Skeletal muscle cell (primary cell): ENCODE measurements at places on chromosomes 5 and 9.

- peak; percentile 50 for DNase-seq
Observed at GRCh38 chr5:150214289-150214688, 24.4 kb downstream of the SLC6A7 start.

GRCh38 chr9:36433386-36433785 lies 33.3 kb upstream of the RNF38 start:
- DNase-seq, result no peak

- DNase-seq, result no peak
Observed at GRCh38 chr9:16275795-16276624, 594.5 kb downstream of the BNC2 start.

DNA sequence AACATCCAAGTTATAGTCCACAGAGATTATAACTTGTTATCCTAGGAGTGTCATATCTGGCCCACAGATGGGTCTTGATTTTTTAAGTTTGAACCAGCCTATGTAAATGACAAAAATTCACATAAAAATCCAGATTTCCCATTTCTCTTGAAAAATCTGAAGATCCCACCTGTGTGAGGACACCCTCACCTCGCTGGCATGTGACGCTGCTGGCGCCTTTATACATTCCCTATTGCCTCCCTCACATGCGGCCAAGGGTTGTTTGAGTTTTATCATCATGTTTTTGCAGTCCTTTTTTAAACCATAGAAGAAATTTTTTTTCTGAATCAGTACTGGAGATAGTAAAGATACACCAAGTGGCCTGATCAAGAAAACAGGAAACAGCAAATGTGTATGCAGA lies 25.9 kb upstream of the PPP1R2B start:
- DNase-seq, result no peak

- no peak for DNase-seq
Observed at GRCh38 chr9:109224751-109225150, 57.7 kb upstream of the FRRS1L start.

- DNase-seq, result no peak
Observed at GRCh38 chr5:157976429-157976828, 117.5 kb upstream of the CLINT1 start.

DNA sequence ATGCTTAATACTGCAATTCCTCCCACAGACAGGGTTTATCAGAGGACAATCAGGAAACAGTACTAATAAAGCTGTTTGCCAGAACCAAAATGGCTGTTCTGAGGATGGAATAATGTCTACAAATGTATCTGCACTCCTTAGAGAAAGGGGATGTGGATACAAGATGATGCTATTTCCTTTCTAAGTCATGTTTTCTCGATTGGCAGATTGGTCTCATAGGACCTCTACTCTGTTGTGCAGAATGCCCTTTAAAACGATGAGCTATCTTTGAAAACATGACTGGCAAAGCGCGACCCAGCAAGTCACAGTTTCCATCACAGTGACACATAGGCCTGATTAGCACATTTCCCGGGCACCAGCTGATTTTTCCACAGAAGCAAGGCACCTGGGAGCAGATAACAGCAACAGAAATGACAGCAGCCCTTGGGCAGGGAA lies 54.0 kb downstream of the AOPEP start:
- no peak for DNase-seq

DNA sequence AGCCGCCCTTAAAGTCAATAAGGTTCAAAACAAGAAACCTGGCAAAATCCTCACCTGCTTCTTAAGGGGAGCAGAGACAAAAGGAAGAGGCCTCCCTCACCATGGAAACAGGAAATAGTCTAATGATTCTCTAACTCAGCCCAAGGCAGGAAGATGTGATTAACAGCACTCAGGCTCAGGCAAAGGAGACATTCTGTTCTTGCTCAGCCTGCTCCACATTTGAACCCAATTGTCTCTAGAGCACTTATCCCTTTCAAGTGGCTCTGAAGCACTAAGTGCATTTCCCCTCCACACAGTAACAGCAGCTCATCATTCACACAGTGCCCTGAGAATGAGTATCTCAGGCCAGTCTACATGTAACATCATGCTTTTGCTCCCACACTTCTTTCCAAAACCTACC lies 72.3 kb downstream of the NIPSNAP3B start:
- peak; percentile 24 for DNase-seq

GRCh38 chr5:149207831-149208230 lies 63.8 kb upstream of the AFAP1L1 start:
- no peak for DNase-seq

- DNase-seq, result no peak
Observed at GRCh38 chr9:89525446-89526374, 27.8 kb upstream of the SEMA4D start.

GRCh38 chr5:72498284-72498683 lies 8.9 kb downstream of the ZNF366 start:
- no peak for DNase-seq

DNA sequence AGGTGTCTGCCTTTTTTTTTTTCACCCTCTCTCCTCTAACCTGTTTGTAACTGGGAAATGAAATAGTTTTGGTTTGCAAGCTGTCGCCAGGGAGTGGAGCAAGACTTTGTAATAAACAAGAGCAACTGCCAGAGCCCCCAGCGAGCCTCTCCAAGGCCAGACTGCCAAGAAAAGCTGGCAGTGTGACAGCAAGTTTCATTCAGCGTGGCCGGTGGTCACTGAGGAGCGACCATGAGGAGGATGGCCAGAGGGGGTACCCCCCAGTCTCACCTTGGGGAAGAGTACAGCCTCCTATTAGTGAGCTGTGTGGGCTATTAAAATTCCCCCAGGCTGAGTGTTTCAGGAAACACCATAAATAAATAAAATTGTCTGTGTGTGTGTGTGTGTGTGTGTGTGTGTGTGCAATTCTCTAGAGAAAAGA lies 49.9 kb downstream of the ZFAND5 start:
- peak; percentile 41 for DNase-seq

DNA sequence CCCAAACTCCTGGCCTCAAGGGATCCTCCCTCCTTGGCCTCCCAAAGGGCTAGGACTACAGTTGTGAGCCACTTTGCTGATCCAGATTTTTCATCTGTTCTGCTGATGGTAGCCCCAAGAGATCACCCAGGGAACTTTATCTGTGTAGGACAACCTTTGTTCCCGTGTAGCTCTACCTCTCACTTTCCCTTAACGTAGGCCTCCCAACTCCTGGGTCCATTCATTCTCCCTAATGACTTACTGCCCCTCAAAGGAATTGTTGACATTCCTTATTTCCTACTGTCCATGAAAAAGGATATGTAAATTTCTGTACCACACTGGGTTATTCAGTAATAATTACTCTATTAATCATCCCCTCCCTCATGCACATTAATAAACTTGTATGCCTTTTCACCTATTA lies 51.0 kb upstream of the PHF24 start:
- DNase-seq, result no peak

- DNase-seq, result no peak
Observed at GRCh38 chr5:33631786-33632185, 191.0 kb downstream of the TARS1 start.

GRCh38 chr5:34621277-34622097 lies 34.6 kb upstream of the RAI14 start:
- no peak for DNase-seq

- peak; percentile 91 for DNase-seq
Observed at GRCh38 chr5:100505984-100506670, 29.0 kb upstream of the FAM174A start.

- peak; percentile 60 for DNase-seq
Observed at GRCh38 chr5:9440517-9440916, 105.4 kb downstream of the SEMA5A start.

DNA sequence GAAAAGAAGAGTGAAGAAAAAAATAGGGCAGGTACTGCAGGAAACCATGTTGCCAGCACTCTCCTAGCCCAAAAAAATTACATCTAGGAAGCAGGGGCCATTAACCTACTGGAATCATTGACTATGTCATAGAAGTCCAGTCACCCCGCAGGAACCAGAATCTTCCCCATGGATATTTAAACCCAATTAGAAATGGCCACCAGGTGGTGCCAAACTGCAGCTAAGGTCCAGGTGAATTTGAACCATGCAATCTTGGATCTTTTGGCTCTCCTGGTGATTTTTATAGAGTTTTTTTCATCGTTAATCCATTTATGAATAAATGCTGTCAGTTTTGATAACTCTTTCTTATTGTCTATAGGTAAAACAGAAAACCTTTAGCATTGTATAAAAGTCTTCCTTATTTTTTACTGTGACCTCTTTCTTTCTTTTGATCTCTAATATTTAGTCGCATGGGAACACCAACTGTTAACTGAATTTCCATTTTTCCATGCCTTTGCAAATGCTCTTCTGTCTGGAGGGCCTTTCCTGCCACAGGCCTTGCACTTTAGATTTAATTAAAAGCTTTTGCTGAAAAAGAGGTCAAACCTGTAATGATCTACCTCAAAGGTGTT lies 147.5 kb upstream of the FGF10 start:
- DNase-seq, result no peak

DNA sequence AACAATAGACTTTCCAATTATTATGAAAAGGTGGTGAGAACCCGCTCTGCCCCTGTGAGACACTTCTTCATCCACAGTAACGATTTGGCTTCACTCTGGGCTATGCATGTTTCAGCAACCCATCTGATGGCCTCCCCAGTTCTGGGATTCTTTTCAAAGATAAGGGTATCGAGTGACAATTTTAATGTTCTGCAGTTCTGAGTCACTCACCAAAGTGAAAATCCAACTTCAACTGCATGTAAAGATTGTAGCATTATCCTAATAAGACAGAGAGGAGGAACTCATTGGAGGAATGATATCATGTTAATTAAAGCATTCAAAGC lies 1078.3 kb upstream of the SEMA6A start:
- no peak for DNase-seq

DNA sequence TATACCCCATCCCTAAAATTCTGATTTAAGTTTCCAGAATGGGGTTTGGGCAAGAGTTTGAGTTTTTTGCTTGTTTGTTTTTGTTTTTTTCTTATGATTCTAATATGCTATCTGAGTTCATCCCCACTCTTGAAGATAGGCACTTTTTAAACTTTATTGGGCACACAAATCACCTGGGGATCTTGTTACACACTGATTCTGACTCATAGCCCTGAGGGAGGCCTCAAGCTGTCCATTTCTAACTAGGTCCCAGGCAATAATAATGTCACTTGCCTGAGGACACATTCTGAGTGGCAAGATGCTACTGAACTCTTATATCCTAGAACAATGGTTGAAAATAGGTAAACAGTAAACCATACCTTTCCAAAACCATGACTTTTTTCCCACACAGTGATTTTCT lies 22.8 kb upstream of the ABLIM3 start:
- no peak for DNase-seq

DNA sequence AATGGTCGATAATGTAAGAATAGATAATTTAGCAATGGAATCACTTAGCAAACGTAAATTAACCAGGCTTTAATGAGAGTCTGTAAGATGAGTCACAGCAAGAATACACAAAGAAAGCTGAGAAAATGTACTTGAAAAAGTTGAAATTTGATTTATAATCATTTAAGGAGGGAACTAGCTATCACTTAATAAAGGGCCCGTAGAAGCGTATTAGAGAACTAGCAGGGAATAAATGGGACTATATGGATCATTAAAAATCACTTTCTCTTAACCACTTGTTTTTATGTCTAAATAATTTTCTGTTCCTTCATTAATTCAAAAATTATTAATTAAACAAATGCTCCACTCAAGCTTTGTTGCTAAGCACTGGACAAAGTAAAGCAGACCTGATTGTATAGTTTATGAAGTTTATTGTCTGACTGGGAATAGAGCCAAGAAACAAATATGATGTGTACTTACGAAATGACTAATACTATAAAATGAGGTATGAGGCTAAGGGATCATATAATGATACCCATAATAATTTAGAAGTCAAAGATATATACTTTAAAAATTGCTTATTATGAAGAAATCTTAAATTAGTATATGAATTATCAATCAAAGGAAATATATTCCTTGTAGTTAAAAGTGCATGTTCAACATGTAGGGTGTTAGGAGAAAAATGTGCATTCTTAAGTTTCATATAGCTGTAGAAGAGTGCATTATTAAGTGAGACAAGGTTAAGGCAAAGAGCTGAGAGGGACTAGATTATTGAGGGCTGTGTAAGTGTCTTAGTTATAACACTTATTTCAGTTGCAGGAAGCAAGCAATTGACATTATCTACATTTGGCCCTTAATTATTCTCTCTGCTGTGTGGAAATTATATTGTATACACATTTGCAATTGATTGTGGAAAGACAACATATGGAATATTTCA lies 196.8 kb downstream of the PRDM9 start:
- DNase-seq, result no peak

DNA sequence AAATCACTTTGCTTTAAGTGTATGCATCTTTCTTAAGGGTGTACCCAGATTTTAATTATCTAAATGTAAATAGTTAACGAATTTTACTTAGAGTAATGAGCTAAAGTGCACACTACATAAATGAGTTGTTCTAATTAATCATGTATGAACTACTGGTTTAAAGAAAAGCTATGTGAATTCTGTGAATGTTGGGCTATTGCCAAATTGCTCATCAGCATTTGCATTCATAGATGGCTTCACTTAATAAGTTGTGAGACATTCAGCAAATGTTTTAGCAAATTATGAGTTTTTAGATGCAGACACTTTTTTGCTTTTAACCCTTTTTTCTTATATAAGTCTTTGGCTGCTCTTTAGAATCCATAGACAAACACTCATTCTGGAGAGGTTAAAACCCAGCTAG lies 175.7 kb downstream of the PBX3 start:
- DNase-seq, result no peak

- DNase-seq, result no peak
Observed at GRCh38 chr9:129964901-129965734, 77.9 kb downstream of the FNBP1 start.

DNA sequence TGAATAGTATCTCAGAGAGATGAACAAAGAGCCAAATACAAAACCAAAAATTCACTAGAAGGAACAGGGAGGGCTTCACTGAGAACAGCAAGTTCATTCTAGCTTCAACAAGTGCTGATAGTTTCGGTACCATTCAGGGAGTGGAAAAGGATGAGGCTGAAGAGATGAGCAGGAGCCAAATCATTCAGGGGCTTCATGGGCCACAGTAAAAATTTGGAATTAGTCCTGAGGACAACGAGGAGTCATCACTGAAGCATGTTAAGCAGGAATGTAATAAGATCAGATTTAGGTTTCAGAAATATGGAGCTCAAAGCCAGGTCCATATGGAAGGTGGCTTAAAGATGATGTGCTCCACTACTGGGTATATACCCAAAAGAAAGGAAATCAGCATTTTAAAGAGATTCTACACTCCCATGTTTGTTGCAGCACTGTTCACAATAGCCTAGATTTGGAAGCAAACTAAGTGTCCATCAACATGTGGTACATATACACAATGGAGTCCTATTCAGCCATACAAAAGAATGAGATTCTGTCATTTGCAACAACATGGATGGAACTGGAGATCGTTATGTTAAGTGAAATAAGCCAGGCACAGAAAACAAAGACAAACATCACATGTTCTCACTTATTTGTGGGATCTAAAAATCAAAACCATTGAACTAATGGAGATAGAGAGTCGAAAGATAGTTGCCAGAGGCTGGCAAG lies 36.2 kb downstream of the SPOCK1 start:
- DNase-seq, result no peak

- DNase-seq, result no peak
Observed at GRCh38 chr5:176446884-176447590, 1.1 kb upstream of the FAF2 start.

DNA sequence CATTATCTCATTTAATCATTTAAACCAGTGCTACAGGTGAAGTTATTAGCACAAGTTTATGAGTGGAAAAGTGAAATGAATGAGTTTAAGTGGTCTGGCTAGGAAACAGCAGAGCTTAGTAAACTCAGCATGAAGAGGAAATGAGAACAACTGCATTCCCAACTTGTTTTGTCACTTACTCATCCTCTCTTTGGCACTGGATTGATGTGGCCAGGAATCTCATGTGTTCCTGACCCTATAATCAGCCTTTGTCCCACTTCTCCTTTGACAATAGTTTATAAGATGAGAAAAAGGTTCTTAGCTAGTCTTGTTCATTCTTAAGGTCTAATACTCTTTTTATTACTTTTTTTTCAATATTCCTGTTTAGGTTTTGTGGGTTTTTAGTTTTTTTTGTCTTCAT lies 559.2 kb upstream of the TLE4 start:
- peak; percentile 39 for DNase-seq
